ENCODE measurements at places on chromosomes 2 and 18. TPM values are rescaled to one million over a fixed set of nuclear protein-coding genes. Genes with fewer than 3 reads are reported as not detected.

The DCDC2C gene
- polyA plus RNA-seq = not detected

The MC4R gene
- 0.09 TPM for polyA plus RNA-seq

GRCh38 chr2:24261441-24261840, 86.6 kb downstream of the FAM228A start:
- no peak for DNase-seq

DNA sequence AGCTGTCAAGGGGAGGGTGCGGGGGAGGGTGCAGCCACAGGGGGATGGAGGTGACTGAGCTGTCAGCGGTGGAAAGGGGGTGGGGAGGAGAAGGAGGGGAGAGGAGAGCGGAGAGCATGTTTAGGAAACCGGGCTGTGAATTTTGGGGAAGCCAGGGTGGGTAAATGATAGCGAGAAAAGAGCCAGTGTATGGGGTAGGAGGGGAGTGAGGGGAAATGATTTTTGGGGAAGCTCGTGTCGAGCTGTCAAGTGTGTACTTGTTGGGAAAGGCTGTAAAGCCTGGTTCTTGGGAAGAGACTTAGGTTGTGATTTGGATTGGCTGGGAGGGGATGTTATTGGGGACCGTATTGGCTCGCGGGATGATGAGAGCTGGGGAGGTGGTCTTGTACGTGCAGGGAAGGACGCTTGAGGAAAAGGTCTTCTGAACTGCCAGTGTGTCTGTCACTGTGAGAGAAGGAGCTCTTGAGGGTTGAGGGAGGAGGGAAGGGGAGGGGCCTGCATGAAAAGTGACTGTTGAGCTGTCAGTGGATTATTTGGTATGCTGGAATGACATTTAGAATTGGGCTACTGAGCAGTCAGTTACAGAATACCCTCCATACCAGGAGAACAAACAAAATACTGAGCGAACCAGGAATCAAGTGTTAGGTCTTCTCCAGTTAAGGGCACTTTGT, 1.0 kb downstream of the UBR3 start:
- DNase-seq = no peak

DNA sequence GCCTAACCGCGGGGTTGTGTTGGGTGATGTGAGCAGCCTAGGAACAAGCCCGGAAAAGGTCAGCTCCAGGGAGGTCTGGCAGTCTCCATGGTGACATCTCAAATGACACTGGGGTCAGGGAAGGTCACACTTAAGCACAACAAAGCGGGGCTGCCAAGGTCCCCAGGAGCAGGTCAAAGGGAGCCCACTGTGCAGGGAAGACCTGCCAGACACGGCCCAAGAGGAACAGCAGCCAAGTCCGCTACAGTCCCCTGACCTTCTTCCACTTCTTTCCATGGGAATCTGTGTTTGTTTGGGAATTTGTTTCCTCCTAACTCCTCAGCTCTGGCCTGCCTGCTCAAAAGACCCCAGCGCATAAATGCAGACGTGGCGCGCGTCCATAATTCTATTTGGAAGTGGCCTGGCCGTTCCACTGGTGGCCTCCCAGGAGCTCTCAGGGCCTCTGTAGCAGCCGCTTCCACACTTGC, 232.1 kb upstream of the COPS8 start:
- no peak for DNase-seq

DNA sequence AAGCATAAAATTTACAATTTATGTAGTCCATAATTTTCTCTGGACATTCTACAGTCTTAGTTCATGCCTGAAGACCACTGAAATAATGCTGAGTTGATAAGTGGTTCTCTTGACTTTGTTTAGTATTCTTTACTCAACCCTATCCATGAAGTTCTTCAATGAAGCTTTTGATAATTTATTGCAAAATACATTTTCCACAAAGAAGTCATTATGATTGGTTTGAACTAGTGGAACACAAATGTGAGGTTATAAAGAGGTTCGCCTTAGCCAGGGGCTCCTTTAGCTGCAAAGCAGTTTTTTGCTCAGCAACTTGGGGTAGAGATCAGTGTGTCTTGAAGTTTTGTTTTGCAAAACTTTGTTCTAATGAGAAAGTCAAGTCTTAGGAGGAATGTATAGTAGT, 5.9 kb downstream of the BCL2L11 start:
- no peak for DNase-seq

The PLA2R1 gene
- polyA plus RNA-seq = 117 TPM

- DNase-seq = no peak
Observed at GRCh38 chr2:241842620-241843211, 16.0 kb downstream of the PDCD1 start.

The DYNAP gene
- not detected for polyA plus RNA-seq

DNA sequence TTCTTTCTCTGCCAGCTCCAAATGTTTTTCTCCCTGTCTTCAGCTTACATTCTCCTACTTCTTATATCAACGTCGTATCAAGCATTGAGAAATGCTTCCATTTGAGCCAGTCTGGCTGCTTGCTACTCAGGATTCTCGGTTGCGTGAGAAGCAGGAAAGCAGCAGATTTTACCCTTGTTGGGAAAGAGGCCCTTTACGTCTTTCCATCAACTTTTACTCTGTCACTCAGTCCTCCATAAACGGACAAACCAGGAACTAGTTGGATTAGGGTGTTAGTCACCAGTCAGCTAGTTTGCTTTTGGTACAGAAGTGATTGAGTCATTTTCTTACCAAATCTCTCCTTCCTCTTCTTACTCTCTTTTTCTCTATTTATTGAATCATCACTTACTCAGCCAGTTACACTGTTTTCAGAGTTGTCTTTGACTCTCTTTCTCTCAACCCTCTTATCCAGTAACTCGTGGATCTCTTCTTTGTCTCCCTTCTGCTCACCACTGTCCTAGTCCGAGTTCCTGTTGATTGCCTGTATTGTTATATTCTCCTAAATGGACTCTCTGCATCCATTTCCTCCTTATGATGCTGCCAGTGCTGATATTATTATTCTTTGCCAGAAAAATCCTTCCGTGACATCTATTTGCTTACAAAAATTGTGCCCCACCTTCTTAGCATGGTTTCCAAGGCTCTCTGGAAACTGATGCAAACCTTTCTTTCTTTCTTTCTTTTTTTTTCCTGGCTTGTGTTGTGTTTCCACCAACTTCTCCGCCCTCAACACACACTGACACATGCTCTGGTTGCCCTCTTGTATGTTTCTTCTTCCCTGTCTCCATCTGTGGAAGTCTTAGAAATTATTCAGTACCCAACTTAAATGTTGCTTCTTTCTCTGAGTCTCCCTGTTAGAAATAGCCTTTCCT, 61.5 kb downstream of the VRK2 start:
- no peak for DNase-seq

- no peak for DNase-seq
Observed at GRCh38 chr18:24014986-24015638, 558 bp downstream of the TTC39C start.

The SH3RF3 gene
- polyA plus RNA-seq = 4.2 TPM

DNA sequence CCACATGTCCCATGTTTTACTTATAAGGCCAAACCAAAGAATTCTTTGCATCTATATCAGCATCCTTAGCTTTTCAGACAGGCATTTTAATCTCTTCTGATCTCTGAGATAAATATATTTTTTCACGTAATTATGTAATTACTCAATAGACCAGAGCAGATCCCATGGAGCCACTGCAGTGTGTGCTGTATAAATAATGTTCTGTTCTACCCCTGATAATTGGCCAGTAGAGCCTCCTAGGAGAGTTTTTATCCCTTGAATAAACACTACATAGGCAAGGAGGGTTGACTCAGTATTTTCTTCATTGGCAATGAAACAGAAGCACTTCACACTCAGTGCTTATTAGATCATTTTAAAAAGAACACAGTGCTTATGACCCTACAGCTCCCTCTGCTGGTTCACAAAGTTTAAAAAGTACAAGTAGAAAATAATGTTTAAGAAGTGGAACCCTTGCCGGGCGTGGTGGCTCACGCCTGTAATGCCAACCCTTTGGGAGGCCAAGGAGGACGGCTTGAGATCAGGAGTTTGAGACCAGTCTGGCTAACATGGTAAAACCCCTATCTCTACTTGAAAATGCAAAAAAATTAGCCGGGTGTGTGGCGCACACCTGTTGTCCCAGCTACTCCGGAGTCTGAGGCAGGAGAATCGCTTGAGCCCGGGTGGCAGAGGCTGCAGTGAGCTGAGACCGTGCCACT, 91.9 kb downstream of the PPP1R1C start:
- peak; percentile 67 for DNase-seq

DNA sequence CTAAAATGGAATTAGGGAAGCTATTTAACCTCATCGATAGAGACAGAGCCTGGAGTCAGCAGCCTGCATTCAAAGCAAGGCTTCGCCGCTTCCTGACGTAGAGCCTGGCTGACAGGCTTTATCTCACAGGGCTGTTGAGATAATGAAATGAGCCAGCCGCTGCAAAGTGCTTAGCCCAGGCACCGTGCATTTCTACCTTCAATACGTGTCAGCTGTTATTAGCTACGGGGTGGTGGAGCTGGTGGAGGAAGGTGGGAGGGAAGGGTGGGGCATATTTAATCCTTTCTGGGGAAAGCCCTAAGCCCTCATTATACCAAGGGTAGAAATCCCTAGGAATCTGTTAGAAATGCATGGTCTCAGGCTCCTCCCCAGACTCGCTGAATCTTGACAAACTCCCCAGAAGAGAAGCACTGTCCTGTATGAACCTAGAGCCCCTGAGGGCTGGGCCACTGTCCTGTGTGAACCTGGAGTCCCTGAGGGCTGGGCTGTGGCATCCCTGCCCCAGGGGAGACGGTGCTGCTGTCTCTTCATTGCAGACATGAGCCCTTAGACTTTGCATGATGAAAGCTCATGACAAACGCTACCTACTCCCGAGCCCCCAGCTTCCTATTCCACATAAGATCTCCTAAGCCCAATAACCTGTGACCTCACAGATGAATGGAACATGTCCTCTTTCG, 72.4 kb downstream of the ALPK2 start:
- no peak for DNase-seq

- no peak for DNase-seq
Observed at GRCh38 chr2:228658998-228659397, 477.5 kb upstream of the SPHKAP start.

GRCh38 chr18:2997429-2997828, 15.5 kb downstream of the LPIN2 start:
- DNase-seq = no peak

The HOXD13 gene
- polyA plus RNA-seq = 0.17 TPM

The FRZB gene
- 9.5 TPM for polyA plus RNA-seq

- DNase-seq = no peak
Observed at GRCh38 chr2:129812654-129813053, 166.8 kb upstream of the RAB6C start.

DNA sequence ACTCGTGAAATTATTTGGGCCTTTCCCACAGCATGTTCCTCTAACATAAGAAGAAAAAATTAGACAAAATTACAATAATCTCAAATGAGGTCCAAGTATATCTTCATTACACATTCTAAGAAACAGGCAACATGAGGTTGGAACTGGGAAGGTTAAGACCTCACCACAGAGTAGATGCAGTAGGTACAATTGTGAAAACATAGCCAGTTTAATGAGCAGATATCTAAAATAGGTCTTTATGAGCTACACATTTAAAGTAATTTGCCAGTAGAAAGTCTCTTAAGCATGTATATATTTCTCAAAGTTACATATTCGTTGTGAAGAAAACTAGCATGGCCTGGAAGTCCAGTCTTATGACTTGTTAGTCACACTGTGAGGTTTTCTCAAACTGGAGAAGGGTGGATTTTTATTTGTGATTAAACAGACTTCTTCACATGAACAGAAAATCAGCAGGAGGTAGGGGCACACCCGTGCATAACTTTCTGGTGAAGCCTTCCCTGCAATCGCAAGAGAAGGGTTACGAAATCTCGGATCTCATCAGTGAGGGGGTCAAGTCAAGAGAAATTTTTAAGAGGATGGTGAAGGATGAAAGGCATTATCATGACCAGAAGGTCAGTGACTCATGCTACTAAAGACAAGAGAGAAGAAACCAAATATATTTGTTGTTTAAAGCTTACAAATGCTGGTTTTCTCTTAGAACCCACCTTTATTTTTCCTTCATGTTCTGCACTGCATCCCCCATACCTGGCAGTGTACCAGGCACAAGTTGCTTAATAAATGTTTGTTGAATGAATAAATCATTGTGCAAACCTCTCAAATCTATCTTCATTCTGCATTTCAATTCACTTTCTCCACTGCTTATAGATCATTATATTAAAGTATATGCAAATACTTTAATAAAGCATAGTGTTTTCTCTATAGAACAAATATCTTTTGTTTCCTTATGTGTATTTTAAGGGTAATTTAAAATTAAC, 5.1 kb upstream of the RAB27B start:
- DNase-seq = no peak

The SCN9A gene
- polyA plus RNA-seq = 1.3 TPM

GRCh38 chr2:233418052-233418760, 63.9 kb downstream of the DGKD start:
- no peak for DNase-seq

GRCh38 chr2:50930726-50931125, 101.2 kb downstream of the NRXN1 start:
- DNase-seq = no peak

- DNase-seq = no peak
Observed at GRCh38 chr2:8489221-8489620, 192.6 kb upstream of the ID2 start.

The CCDC150 gene
- 20.6 TPM for polyA plus RNA-seq

DNA sequence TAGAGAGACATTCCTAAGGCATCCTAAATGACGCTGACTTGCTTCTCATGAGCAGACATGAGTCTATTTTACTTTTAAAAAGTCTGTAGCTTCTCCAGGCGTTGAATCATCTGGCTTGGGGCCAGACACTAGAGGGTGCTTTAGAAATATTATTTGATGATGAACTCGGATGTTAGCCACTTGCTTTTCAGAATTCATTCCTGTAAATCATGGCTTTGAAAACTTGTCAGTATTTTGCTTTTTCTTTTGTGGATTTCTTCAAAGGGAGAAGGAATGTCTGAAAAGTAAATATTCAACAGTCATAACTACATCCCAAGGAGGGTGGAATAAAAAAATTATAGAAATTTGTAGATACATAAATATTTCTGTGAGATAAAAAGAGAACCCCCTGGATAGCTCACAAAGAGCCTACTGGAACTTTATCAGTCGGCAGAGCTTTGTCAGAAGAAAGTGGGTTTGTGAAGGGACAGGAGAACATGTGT, 370.8 kb downstream of the OSR1 start:
- DNase-seq = peak; percentile 18

- DNase-seq = no peak
Observed at GRCh38 chr18:9694952-9695495, 13.1 kb upstream of the RAB31 start.

The IL36B gene
- not detected for polyA plus RNA-seq

DNA sequence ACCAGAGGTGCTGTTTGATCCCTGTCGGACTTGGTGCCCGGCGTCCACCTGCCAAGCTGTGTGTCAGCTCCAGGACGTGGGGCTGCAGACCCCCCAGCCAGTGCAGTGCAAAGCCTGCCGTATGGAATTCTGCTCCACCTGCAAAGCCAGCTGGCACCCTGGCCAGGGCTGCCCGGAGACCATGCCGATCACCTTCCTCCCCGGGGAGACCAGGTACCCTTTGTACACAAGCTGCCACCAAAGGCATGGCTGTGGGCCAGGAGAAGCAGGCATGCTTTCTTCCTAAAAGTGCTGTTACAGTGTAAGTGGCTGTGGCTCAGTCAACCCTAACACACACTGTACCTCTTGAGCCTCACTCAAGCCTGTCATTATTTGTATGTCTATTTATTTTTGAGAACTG, 103.3 kb downstream of the RNF144A start:
- no peak for DNase-seq

GRCh38 chr2:238573065-238573778, 146.5 kb downstream of the ASB1 start:
- DNase-seq = no peak

- no peak for DNase-seq
Observed at GRCh38 chr2:204604061-204604460, 58.8 kb downstream of the PARD3B start.

The STK17B gene
- polyA plus RNA-seq = 10.9 TPM
